Posterior vena cava (tissue), 2 donors: ENCODE measurements at places on chromosomes 4 and X. TPM values are rescaled to one million over a fixed set of nuclear protein-coding genes. Genes with fewer than 3 reads are reported as not detected.

Gene TLR7
- total RNA-seq = 0.48 TPM

DNA sequence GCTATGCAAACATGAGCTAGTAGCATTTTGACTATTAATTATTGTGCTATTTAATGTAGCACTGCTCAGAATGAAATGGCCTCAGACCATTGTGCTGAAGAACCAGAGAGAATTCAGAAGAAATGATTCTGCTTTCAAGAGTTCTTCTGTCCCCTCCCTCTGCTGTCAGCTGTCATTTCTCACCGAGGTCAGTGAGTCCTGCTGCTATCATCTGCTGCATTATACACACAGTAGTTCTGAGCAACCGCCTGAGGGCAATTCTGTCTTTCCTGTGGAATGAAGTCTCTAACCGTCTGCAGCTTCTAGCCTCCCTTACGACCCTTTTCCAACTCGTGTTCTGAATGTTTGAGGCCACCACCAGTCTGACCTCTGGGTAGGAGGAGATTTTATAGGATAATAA lies 249.4 kb downstream of the HNRNPD start:
- no peak for DNase-seq

Gene HAND2
- 1.1 TPM for total RNA-seq

DNA sequence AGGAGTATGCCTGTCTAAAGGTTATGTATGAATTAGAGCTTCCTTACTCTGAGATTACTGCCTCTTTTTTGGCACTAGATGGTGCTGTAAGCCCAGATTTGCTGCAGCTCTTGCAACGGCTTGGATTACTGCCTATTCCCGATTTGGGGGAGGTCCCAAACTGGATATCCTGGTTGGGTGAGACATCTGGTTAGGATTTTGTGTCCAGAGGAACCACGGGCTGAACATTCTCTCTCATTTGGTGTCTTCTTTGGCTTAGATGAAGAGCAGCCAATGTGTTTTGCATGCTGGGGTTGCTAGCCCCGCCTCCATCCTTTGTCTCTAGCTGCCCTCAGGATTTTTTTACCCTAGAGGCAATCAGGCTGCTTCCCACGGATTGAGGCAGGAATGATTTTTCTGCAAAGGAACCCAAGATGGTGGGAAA lies 31.9 kb downstream of the F8A1 start:
- DNase-seq = no peak

Gene RBM46
- not detected for total RNA-seq

- DNase-seq = no peak
Observed at GRCh38 chr4:77600521-77601451, 4.8 kb upstream of the CXCL13 start.

DNA sequence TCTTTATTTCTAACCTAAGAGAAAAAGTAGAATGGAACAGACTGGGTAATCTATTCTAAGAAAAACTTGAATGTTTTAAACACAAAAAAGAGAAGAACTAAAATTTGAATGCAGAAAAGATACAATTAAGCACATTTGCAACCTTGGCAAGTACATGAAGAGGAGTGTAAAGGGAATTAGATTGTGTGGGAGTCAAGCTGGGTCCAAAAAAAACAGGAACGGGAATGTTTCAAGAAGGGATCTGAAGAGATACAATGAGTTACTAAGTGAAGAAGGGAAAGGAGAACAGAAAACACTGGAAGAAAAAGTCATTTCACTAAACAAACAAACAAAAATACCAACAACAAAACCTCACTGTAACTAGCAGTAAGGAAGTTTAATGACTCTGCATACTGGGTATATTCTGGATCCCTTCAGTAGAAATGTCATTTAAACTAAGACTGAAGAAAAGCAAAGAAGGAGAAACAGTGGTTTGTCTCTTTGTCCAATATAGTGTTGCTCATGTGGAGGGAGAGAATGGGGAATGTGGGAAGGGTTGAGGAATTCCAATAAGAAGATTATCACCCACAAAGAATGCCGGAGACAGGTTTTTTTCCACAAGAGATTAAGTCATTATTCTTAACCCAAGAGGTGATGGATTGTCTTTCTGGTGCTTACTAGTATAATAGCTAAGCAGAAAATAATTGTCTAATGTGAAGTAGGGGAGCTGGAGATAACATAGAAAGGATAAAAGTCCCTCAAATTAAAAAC lies 50.4 kb upstream of the PTPN13 start:
- DNase-seq = no peak
